ENCODE measurements at places on chromosomes 7 and 10.

DNA sequence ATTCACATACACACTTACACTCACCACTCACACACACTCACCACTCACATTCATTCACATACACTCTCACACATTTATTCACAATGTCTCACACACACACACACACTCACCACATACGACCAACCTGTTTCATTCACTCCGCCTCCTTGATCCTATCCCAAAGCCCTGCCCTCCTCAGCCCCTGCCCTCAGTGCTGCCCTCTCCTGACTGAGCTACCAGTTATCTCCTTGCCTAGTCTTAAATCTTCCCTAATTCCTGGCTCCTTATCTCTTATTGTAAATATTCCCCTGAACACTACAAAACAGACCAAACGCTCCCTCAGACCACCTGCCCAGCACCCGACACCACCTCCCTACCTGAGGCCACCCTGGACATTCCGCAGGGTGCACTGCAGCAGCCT, 26.1 kb upstream of the C10orf120 start:
- DNase-seq = no peak

- DNase-seq = no peak
These were observed 8.2 kb downstream of the CCDC7 start for GRCh38 chr10:32454148-32454547.

- no peak for DNase-seq
These were observed 27.1 kb downstream of the FOXK1 start for GRCh38 chr7:4709187-4709586.

GRCh38 chr10:69375307-69376151, 41.2 kb downstream of the TACR2 start:
- no peak for DNase-seq

DNA sequence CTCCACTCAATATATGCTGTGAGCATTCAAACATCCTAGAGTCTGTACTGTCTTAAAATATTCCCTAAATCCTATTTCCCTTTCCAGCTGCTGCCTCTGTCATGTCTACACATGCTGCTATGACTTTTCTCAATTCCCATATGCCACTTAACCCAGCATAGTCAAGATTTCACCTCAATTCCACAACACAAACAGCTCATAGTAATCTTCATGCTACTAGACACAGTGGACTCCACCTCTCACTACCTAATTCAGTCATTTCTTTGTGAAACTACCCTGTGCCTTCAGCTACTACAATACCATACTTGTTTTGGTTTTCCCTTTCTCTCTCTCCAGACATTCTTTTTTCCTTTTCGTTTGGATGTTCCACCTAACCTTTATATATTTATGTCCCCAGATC, 45.5 kb downstream of the GSAP start:
- DNase-seq = no peak

- no peak for DNase-seq
These were observed 945 bp downstream of the ADO start for GRCh38 chr10:62805231-62806099.

DNA sequence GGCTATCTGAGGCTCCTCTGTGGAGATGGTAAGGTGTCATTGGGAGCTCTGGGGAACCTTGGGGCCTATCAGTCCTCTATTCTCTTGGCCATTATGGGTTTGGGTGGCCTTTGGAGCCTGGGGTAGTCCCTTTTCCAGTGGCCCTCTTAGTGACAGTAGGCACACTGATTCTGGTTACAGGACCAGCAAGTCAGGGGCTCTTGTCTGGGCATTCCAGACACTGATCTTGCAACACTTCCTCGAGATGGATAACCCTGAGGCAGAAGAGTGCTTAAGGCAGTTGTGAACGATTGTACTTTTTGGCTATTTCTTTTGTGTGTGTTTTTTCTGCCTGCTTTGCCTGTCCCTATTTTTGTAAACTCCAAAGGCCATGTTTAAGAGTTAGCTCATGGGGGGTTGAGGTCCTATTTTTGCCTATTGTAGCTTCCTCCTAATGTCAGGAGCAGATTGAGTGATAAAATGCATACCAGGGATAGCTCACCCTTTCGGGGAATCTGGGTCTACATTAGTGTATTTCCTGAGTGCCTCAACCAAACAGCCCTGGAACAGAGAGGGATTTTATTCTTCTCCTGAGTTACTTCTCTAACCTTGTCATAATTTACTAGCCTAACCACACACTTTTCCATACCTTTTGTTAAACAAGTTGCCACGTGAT, 61.2 kb downstream of the PRKAR2B start:
- DNase-seq = no peak

GRCh38 chr10:588246-589165, 101.0 kb downstream of the DIP2C start:
- DNase-seq = no peak

DNA sequence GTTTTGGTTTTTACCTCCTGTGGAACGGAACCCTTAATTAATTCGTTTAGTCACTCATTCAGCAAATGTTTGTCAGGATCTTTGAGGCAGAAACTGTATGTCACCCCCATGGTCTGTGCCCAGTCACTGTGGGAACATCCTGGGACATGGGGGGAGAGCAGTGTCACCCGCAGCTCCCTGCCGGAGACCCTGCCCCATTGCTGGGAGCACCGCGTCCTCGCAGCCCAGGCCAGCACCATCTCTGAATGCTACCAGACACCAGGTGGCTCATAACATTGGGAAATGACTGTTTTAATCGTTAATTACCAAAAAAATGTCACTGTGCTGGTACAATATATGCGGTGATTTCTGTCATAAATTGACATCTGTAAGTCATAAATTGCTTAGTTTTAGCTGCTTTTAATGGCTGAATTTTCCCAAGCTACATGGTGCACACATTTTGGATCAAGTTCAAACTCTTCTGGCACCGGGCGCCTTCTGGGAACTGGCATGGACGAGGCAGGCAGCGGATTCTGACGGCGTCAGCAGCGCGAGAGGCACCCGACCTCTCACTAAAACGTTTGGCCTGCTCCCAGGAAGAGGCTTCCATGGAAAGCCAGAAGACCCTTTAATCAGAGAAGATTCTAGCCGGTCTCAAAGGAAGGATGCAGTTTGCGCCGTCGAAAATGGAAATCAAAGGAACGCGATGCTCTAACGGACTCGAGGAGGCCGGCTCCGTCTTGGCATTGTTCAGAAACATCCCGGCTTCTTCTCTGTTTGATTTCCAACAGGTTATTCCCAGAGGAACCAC, 184.2 kb downstream of the ADARB2 start:
- no peak for DNase-seq

GRCh38 chr10:76451911-76452310, 1020.5 kb downstream of the LRMDA start:
- no peak for DNase-seq

DNA sequence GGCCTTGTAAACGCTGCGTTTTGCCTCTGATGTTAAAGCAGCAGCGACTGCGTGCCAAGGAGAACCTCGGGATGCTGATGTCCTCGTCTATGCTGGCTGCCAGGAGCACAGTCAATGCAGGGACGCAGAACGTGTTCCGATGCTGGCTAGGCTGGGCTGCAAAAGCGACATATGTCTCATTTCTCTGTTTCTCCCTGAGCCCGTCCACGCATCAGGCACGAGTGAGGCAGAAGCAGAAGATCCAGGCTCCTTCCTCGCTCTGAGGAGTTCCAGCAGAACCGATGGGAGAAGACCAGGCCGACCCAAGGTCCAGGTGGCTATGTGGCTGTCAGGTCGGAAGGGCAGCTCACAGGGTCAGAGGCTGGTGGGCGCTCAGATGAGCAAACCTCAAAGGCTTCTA, 3.7 kb upstream of the FOXL3 start:
- no peak for DNase-seq

GRCh38 chr7:14579971-14580370, 322.6 kb downstream of the DGKB start:
- DNase-seq = no peak

GRCh38 chr10:73647875-73648651, 6.8 kb upstream of the MYOZ1 start:
- no peak for DNase-seq

DNA sequence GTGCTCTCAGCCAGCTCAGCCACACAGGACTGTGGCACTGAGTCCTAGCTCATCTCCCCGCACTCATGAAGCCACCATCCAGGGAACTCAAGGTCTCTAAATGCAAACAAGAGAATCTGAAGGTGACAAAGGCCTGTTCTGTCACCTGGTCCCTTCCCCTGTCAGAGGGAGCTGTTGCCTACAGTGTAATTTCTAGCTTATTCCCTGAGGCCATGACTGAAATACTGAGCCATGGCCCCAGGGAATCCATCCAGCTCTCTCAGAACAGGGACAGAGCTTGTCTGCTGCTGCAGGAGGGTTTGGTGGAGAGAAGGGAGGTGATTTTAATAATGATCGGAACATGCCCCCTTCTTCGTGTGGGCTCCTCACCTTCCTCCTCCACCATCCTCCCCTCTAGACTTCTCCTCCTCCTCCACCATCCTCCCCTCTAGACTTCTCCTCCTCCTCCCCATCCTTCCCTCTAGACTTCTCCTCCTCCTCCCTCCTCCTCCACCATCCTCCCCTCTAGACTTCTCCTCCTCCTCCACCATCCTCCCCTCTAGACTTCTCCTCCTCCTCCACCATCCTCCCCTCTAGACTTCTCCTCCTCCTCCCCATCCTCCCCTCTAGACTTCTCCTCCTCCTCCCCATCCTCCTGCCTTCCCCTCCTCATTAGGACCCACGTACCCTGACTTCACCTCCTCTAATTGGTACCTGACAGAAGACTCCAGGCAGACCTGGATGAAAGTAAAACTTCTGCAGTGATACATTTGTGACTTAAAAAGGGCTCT, 338.0 kb upstream of the MKI67 start:
- DNase-seq = no peak

DNA sequence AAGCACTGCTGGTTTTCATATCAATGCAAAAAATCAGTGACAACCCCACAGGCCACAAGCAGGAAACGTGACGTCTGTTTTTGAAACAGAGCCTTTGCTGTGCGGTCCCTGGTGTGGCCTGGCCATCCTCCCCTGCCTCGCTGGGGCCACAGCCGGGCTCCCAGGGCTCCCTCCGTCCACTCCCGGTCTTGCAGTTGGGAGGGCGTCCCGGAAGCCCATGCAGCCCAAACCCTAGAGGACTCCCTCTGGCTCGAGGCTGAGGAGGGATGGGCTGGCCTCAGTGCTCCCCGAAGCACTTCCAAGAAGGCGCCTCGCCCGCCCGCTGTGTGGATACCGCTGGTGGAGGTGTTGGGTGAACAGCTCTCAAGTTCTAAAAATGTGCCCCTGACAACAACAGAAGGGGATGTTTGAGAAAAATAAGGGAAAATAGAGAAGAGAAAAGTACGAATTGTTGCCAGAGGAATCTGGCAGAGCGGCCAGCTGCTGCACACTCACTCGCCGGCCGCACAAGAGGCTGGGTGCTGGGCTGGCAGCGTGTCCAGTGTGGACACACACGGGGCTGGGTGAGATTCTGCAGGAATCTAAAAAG, 73.5 kb downstream of the ZRANB1 start:
- DNase-seq = no peak

DNA sequence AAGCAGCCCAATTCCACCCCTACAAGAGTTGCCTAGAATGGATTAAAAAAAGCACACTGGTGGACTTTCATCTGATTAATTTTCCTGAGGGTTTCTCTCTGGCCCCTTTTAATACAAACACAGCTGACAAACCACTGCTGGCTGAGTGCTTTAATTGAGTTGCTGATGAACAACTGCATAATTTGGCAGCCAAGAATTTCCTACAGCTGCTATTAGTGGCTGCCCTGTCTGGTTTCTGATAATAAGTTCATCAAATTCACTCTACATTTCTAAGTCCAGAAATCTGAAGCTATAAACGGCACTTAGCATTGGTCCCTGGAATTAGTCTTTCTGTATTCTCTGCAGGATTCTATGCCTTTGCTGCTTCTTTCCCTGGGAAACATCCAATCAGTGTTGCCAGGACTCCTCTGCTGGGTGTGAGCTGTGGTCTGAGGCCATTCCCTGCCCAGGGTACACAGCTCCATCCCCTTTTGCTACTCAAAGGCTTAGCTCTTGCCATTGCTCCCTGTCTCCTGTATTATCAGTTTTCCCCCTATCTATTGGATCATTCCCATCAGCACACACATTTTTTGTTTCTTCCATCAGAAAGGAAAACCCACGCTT, 110.6 kb downstream of the LSM5 start:
- DNase-seq = no peak

DNA sequence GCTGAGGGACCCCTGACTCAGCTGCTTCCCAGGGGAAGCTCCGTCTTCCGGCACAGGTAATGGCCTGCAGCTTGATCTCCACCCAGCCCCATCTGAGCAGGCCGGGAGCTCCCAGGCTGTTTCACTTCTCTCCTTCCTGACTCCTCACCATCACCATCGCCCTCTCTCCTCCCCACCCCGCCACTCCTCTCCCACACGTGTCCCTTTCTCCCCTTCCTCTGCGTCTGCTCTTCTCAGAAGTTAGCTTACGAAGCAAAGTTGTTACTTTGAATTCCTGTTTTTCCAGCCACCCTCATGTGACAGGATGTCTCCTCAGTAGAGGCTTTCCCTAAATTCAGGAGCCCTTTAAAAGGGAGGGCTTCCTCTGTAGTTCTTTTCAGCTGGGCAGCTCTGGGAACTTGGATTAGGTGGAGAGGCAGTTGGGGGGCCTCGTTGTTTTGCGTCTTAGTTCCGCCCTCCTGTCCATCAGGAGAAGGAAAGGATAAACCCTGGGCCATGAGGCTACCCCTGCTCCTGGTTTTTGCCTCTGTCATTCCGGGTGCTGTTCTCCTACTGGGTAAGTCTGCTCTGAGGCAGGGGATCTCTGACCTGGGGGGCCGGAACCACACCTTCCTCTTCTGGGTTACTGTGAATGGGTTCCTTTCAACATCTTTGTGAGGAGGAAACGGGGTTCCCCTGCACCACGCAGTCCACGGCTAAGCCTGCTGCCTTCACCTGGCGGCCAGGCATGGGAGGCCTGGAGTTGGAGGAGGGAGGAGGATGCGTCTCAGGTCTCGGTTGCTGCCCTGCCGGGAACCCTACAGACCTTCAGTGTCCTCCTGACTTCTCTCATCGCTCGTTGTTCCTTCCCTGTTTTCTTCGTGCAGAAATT, at the start of gene MRC1:
Gene MRC1 (plus strand): TSS at position 378 of the 871 bp plus-strand sequence. CDS start 118 bp downstream, at position 496.
- DNase-seq = no peak

DNA sequence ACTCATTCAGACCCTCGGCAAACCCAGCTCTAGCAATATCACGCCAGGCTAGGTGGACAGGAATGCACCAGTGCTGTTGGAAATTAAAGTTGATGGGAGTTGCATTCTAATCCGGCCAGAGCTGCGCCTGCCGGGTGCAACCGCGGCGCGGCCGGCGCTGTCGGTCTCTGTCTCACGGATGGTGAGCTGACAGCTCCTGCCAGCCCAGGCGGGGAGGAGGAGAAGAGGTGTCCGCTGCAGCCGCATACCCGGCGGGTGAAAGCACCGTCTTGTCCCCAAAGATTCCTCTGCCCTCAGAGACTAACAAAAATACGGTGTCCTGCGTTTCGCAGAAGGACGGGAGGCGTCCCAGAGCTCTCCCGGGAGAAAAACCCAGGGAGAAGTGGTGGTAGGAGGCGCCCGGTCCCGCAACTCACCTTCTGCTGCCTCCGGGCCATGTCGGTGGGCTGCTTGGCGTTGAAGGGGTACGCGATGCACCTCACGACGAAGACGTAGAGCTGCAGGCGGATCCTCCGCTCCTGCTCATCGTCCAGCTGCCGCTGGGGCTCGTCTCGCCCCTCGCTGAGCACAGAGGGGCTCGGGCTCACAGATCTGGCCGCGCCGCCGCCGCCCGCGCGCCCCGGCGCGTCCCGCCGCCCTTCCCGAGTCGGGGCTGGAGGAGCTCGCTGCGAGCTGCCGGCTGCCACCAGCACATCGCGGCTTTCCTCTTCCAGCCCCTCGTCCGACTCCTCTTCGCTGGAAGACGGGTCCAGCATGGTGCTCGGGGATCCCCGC, 490 bp downstream of the CADPS2 start:
- DNase-seq = no peak
